ENCODE measurements at places on chromosomes 2 and 18.

DNA sequence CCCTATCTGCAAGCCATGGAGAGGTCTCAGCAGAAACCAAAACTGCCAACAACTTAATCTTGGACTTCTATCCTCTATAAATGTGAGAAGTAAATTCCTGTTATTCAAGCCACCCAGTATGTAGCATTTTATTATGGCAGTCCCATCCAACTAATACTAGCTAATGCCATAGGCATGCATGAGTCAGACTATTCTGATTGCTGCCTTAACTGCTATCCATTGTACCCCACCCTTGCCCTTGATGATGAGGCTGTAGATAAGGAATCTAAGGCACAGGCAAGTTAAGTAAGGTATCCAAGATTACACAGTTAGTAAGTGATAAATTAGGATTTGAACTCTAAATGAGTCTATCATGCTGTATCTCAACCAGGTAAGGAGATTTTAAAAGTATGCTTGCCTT is 223.0 kb downstream of the UBE2E3 start:
- no peak for DNase-seq

DNA sequence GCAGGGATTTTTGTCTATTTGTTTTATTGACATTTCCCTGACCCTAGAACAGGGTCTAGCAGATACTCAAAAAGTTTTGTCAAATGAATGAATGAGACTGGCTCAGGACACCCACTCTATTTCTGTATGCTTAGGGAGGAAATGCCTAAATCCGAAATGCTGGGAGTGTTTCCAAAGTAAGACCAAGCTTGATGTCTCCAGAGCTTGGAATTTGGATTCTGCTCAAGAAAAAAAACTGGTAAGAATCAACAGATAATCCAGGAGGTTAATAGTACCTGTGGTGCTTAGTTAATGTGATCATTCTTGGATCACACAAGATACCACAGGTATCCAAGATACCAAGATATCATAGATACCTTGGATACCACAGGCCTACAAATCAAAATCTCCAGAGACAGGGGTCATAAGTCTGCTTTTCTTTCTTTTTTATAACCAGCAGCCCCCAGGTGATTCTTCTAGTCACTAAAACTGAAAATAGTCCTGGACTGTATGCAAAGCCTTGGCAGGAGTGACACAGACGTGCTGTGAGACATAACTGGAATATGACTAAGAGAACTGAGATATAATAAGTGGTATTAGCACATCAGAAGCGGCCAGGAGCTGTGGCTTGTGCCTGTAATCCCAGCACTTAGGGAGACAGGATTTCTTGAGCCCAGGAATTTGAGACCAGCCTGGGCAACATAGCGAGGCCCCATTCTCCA is 39.9 kb upstream of the SP3 start:
- DNase-seq = no peak

GRCh38 chr2:120887741-120888231 is 152.1 kb downstream of the GLI2 start:
- no peak for DNase-seq

GRCh38 chr2:233831011-233831721 is 23.2 kb downstream of the HJURP start:
- no peak for DNase-seq

Data from NCI-H524 treated with DMSO at 0.1 percent for 48 hours (cell line).